ENCODE measurements at places on chromosomes 2 and 18.

DNA sequence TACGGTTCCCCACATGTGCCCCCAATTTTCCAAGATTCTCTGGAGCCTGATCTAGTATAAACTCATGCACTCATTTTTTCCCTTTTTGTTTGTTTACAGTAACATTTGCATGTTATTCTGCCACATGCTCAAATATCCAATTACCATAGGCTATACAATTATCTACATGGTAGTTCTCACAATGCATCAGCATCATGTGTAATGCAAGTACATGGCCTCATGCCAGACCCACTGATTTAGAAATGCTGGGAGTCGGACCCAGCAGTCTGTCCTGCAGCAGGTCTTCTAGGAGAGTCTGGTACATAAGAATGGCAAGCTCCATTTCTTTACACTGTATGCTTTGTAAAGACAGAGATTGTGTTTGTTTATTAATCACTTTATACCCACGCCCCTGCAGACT is 107.7 kb downstream of the CBLN2 start:
- DNase-seq = no peak

DNA sequence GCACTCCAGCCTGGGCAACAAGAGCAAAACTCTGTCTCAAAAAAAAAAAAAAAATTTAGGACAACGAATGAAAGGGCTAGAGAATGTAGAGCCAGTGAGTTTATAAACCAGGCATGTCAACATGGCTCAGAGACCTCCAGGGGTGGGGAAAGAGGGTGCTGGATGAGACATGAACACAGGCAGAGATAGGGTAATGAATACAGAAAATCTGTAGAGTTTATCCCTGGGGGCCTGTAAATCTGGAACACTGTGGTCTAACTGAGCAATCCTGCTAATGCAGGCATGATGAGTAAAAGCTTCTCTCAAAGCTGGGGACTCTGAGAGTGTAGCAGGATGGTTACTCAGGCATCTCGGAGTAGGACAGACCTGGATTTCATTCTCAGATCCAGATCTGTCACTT is 59.2 kb upstream of the IGFBP2 start:
- no peak for DNase-seq

DNA sequence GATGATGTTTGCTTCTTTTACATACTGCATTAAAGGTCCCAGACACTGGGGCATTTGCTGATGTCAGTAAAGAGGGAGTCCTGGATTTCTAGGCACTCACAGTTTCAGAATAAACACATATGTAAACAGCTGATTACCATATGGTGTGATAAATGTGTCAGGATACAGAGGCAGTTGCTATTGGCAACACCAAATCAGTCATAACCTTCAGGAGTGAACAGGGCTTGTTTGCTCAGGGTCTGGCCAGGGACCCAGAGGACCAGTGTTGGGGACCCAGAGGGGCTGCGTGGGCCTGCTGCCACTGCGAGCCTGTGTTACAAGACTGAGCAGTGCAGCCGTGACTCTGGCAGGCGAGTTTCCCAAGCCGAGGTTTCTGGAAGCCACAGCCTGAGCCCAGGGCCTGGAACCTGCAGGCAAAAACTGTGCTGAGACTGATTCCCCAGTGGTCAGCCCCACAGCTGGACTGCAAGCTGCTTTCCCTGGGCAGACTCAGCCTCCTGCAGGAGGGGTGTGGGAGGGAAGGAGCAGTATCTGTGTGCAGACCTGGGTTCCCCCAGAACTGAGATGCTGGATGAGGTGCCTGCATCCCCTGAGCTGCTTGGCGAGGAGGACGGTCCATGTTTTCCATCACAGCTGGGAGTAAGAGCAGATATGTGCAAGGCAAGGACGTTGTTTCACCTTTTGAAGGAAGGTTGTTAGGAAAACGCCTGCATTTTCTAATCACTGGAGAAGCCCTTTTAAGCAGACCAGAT is 23.6 kb downstream of the ASAP2 start:
- no peak for DNase-seq

DNA sequence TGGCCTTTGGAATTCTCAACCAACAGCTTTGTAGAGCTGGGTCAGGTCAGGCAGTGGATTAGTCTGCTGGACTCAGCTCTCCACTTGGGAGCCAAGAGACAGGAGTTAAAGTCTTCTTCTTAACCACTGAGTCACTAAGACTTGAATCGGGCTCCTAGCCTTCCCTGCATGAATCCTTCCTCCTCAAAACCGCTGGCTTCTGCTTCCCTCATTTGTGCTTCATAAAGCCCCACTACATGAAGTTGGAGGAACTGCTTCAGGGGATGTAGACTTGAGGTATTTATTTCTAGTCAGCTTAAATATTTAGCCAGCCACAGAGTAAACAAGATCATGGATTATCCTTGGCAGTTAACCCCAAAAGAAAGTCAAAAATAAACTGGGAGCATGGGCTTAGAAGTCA is 536.3 kb upstream of the TNP1 start:
- no peak for DNase-seq

GRCh38 chr2:81658227-81658626 is 1353.7 kb upstream of the LRRTM1 start:
- no peak for DNase-seq

- no peak for DNase-seq
These were observed 13.6 kb upstream of the BCL11A start for GRCh38 chr2:60567096-60567495.

DNA sequence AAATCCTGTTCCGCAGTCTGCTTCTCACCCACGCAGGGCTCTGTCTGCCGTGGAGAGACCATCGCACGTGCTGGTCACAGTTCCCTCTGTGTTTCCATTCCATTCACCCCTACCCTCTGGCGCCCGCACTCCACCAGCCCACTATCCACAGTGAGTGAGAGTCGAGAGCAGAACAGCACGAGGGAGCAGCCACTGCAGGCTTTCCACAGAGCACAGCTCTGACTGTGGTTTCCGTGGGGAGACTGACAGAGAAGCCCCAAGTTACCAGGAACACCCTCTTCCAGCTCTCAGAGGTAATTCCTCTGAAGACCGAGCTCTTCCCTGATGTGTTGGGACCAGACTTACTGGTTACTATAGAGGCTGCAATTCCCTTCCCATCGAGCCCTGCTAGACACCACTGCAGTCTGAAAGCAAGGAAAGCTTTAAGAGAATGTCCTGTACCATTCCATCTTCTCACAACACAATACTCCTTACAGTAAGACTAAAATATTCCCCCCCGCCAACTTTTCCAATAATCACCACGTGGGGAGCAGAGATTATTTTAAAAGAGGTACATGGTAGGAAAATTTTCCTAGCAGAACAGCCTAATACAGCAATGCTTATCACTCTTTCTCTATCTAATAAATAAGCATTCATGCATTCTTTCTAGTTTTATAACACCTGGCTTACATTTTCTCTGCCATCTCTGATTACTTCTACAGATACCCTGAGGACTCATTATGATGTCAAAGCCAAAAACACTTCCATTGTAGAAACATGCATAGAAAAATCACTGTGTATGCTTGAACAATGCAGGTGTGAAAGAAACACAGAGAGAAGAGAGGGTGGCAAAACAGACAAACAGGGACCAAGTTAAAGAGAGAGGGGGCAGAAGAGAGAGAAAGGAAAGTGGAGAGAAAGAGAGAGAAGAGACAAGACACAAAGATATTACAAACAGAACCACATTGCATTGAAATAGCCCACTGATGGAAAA is 4.7 kb downstream of the MYT1L start:
- DNase-seq = no peak

GRCh38 chr2:9594366-9595054 is 36.3 kb downstream of the YWHAQ start:
- DNase-seq = no peak

DNA sequence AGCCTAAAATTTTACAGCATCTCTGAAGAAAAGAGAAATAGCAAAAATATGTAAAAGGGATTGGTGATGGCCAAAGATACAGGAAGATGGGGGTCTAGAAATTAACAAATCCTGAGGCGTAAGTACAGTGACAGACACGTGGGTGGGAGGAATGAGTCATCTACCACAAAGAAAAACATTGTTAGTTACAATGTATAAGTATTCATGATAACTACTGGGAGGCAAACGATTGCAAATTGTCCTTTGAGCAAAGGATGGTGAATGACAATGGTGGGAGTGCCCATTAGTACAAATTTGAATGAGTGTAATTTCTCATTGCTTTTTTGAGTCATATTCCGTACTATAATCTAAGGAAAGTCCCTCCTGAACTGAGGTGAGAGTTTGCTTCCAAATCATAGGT is 809.0 kb upstream of the FAM98A start:
- DNase-seq = no peak
